ENCODE measurements at places on chromosomes 3 and 15. TPM values are rescaled to one million over a fixed set of nuclear protein-coding genes. Genes with fewer than 3 reads are reported as not detected.

MME gene
- 0.69 TPM for total RNA-seq

ISL2 gene
- total RNA-seq = not detected

CCDC13 gene
- not detected for total RNA-seq

SENP8 gene
- total RNA-seq = not detected
